Panc1 (cell line): ENCODE measurements at places on chromosomes 2 and 18.

DNA sequence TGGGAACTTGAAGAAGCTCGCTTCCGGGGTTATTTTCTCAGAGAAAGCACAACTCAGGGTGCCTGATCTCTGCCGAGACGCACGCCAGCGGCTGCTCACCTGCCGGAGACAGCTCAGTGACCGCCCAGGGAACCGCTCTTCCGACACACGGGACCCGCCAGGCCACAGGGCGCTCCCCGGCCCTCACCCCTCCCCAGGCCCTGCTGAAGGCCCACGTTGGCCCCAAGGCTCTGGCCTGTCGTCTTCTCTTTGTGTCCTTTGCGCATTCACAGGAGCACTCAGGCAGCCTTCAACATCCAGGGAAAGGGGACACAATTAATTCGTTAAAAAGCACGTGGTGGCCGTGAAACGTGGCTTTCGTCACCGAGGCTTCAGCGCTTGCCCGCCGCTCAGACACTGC is 276.3 kb upstream of the SALL3 start:
- DNase-seq: no peak
- no peaks in the 10 kb centered on the region for H3K36me3 ChIP-seq
- no peak overlapping the region for H3K27ac ChIP-seq
- H3K4me3 ChIP-seq: no peak overlapping the region
- peaks cover 22% of the 10 kb centered on the region for H3K27me3 ChIP-seq

GRCh38 chr2:216842636-216843035 is 17.2 kb downstream of the TNP1 start:
- H3K4me3 ChIP-seq: no peak overlapping the region
- no peak overlapping the region for H3K27ac ChIP-seq
- H3K36me3 ChIP-seq: no peaks in the 10 kb centered on the region
- no peak for DNase-seq

GRCh38 chr2:217622205-217623060 is 380.4 kb downstream of the TNS1 start:
- H3K27me3 ChIP-seq: no peaks in the 10 kb centered on the region; the same call in 1 of the 2 replicates
- H3K4me1 ChIP-seq: no peaks in the 10 kb centered on the region
- DNase-seq: no peak
- no peak overlapping the region for H3K4me3 ChIP-seq
- no peaks in the 10 kb centered on the region for H3K36me3 ChIP-seq
- no peak overlapping the region for H3K27ac ChIP-seq

DNA sequence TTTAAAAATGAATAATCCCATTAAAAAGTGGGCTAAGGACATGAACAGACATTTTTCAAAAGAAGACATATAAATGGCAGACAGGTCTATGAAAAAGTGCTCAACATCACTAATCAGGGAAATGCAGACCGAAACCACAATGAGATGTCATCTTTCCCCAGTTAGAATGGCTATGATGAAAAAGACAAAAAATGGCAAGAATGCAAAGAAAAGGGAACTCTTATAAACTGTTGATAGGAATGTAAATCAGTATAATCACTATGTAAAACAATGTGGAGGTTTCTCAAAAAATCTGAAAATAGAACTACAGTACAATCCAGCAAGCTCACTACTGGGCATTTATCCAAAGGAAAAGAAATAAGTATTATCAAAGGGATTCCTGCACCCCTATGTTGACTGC is 169.2 kb downstream of the METTL4 start:
- no peaks in the 10 kb centered on the region for H3K4me1 ChIP-seq
- H3K27me3 ChIP-seq: no peaks in the 10 kb centered on the region
- no peak for DNase-seq
- no peak overlapping the region for H3K4me3 ChIP-seq
- H3K27ac ChIP-seq: no peak overlapping the region

DNA sequence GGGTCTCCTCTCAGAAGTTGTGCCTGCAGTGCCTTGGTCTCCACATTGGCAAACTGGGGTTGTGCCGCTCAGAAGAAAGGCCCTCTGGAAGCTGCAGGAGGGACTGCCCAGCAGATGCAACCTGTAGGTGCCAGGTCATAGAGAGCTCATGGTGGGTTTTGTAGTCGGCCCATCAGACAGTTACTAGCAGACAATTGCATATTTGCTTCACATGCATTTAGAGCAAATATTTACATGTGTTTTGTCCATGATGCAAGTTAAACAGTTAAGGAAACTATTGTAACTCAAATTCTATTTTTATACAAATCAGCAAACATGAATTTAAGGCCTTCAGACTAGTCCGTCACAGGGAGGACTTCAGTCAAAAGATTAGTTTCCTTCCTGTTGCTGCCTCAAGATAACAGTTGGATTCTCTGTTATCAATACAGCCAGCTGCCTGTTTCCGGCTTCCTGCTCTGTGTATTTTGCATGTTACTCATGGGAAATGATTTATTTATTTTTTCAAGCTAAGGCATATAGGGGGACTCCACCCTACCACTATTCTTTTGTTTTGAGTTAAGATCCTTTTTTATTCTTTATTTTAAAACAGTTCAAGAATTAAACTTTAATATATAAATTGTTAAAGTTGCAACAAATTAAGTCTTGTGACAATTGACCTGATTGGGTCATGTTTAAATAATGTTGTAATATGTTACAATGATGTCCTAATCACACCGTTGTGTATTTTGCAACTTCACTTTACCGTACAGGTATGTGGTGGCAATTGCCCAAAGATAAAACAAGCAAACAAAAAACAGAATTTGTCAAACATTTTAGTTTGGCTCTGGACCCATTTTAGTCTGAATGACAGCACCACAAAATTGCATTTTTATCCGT is 133.5 kb downstream of the SPTBN1 start:
- no peaks in the 10 kb centered on the region for H3K27me3 ChIP-seq
- no peak for DNase-seq
- H3K4me3 ChIP-seq: no peak overlapping the region
- H3K36me3 ChIP-seq: no peaks in the 10 kb centered on the region
- H3K4me1 ChIP-seq: peaks cover 33% of the 10 kb centered on the region

- H3K4me1 ChIP-seq: no peaks in the 10 kb centered on the region
- H3K4me3 ChIP-seq: no peak overlapping the region
- DNase-seq: no peak
- H3K27me3 ChIP-seq: peaks cover 2% of the 10 kb centered on the region; the same call in 1 of the 2 replicates
- H3K36me3 ChIP-seq: no peaks in the 10 kb centered on the region
Observed at GRCh38 chr2:98072442-98072841, 14.5 kb upstream of the VWA3B start.

- H3K4me1 ChIP-seq: no peaks in the 10 kb centered on the region
- no peaks in the 10 kb centered on the region; the same call in 1 of the 2 replicates for H3K36me3 ChIP-seq
- DNase-seq: no peak
- H3K4me3 ChIP-seq: no peak overlapping the region
- no peak overlapping the region for H3K27ac ChIP-seq
Observed at GRCh38 chr2:217790195-217790594, 212.6 kb downstream of the TNS1 start.

DNA sequence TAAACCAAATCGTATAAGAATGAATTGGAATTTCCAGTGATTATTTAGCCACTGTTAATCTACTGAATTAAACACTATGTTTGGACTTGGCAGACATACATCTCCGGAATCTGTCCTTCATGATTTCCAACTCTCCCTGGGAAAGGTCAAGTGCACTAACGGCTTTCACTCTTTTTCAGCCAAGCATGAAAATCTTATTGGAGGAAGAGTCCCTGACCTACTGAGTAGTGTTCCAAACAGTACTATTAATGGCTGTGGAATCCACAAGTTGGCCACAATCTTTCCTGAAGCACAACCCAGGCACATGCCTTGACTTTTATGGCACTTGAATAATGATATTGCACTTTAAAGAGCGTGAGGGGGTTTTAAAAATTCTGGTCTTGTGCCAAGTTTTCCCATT is 318.9 kb upstream of the RND3 start:
- H3K4me3 ChIP-seq: no peak overlapping the region
- no peaks in the 10 kb centered on the region for H3K27me3 ChIP-seq
- H3K27ac ChIP-seq: no peak overlapping the region
- no peaks in the 10 kb centered on the region for H3K4me1 ChIP-seq
- DNase-seq: no peak

GRCh38 chr2:159613091-159613490 is 3.3 kb downstream of the BAZ2B start:
- peaks cover 32% of the 10 kb centered on the region for H3K4me1 ChIP-seq
- H3K27ac ChIP-seq: peak overlapping the region; percentile 100; the same call in 1 of the 2 replicates
- no peak for DNase-seq
- no peaks in the 10 kb centered on the region for H3K36me3 ChIP-seq
- peak overlapping the region; percentile 86 for H3K4me3 ChIP-seq

GRCh38 chr2:109350526-109350925 is 221.5 kb downstream of the SH3RF3 start:
- no peaks in the 10 kb centered on the region for H3K27me3 ChIP-seq
- no peak for DNase-seq
- no peak overlapping the region for H3K4me3 ChIP-seq
- no peak overlapping the region for H3K27ac ChIP-seq
- H3K4me1 ChIP-seq: peaks cover 6% of the 10 kb centered on the region

- H3K4me1 ChIP-seq: no peaks in the 10 kb centered on the region
- no peak overlapping the region for H3K4me3 ChIP-seq
- peaks cover 2% of the 10 kb centered on the region; the same call in 1 of the 2 replicates for H3K27me3 ChIP-seq
- no peak overlapping the region for H3K27ac ChIP-seq
Observed at GRCh38 chr2:46689993-46690392, 210.6 kb downstream of the TMEM247 start.

GRCh38 chr2:190587106-190587505 is 52.6 kb upstream of the NEMP2 start:
- no peaks in the 10 kb centered on the region; the same call in 1 of the 2 replicates for H3K4me1 ChIP-seq
- no peak overlapping the region for H3K27ac ChIP-seq
- H3K4me3 ChIP-seq: no peak overlapping the region
- no peaks in the 10 kb centered on the region for H3K27me3 ChIP-seq

GRCh38 chr2:112301973-112302372 is 26.6 kb downstream of the ZC3H6 start:
- no peaks in the 10 kb centered on the region for H3K27me3 ChIP-seq
- DNase-seq: no peak
- H3K36me3 ChIP-seq: no peaks in the 10 kb centered on the region
- no peak overlapping the region for H3K4me3 ChIP-seq
- H3K27ac ChIP-seq: no peak overlapping the region
- peaks cover 9% of the 10 kb centered on the region; the same call in 1 of the 2 replicates for H3K4me1 ChIP-seq

DNA sequence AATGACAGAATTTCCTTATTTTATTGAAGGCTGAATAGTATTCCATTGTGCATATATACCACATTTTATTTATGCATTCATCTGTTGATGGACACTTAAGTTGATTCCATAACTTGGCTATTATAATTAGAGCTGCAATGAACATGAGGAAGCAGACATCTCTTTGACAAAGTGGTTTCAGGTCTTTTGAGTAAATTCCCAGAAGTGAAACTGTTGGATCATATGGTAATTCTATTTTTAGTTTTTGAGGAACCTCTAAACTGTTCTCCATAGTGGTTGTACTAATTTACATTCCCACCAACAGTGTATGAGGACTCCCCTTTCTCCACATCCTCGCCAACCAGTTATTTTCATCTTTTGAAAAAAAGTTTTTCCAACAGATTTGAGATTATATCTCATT is 77.5 kb downstream of the TMEM200C start:
- no peaks in the 10 kb centered on the region for H3K36me3 ChIP-seq
- no peak overlapping the region for H3K4me3 ChIP-seq
- H3K27ac ChIP-seq: no peak overlapping the region

DNA sequence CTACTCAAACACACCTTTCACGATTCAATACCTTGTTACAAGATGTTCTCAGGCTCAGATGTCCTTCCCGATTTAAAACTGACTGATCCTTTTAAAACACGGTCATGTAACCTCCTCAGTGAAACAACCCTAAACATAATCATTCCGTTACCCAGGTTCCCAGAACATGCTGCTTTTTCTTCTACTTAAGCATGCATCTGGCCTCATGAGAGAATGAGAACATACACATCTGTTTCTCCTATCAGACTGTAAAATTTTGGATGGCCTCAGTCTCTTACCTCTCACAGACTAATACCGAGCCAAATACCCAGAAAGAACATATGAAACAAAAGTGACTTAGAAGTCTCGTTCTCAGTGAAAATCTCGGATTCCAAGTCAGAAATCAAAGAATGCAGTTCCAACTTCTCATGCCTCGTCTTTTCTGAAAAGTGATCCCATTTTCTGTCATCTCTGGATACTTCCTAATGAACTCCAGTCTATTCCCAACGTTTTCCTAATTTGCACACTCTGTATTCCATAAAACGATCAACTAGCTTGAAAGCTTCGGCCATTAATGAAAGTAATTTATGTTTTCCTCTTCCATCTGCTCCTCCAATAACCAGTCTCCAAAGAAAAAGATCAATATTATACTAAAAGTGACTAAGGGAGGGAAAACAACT is 919 bp downstream of the SF3B1 start:
- peaks cover 10% of the 10 kb centered on the region; the same call in 1 of the 2 replicates for H3K36me3 ChIP-seq
- peak overlapping the region; percentile 99 for H3K27ac ChIP-seq
- DNase-seq: no peak
- no peaks in the 10 kb centered on the region for H3K27me3 ChIP-seq
- H3K4me1 ChIP-seq: peaks cover 33% of the 10 kb centered on the region; the same call in 1 of the 2 replicates

DNA sequence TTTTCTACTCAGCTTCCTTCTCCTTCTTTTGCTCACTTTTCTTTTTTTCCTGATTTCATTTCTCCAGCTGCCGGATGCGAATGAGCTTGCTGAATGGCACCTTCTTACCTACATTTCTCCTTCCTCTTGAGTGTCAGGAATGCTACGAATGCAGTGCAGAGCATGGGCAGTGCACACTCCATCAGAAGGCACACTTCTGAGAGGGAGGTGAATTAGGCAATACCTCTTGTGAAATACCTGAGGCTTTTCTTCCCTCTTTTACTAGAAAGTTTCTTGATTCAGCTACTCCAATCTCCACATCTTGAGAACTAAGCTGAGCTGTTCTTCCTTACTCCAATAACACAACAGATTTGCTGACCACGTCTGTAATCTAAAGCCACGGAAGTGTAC is 51.1 kb downstream of the PLEKHM3 start:
- no peaks in the 10 kb centered on the region; the same call in 1 of the 2 replicates for H3K27me3 ChIP-seq
- H3K4me1 ChIP-seq: no peaks in the 10 kb centered on the region
- no peak overlapping the region for H3K4me3 ChIP-seq
- no peaks in the 10 kb centered on the region for H3K36me3 ChIP-seq
- DNase-seq: no peak
- H3K27ac ChIP-seq: no peak overlapping the region

GRCh38 chr2:105791229-105791628 is 46.5 kb downstream of the NCK2 start:
- H3K36me3 ChIP-seq: no peaks in the 10 kb centered on the region
- peaks cover 2% of the 10 kb centered on the region; the same call in 1 of the 2 replicates for H3K4me1 ChIP-seq
- H3K4me3 ChIP-seq: no peak overlapping the region
- no peaks in the 10 kb centered on the region for H3K27me3 ChIP-seq

DNA sequence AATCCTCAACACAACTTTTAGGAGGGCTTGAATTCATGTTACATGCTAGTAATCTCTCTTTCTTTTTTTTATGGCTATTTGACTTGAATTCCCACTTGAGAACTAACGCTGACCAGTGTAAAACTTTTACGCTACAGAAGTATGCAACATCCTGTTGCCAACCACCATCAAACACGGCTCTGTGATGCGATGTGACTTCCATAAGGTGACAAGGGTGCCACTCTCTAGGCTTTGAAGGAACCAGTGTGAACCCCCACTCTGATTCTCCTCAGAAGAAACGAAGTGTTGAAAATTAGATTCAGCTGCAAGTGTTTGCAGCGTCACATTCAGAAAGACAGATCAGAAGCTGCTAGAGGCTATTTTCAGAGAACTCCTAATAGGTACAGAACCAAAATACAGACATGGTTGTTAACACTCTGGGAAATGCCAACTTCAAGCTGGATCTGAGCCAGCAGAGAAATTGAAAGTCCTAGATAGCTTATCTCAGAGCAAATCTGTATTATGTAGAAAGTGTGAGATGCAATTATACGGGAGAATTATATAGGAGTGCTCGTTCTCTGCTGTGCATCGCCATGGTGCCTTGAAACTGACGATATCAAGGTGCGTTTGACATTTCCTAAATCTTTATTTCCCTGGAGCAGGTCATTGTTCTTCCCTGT is 271.2 kb downstream of the LPIN1 start:
- H3K36me3 ChIP-seq: no peaks in the 10 kb centered on the region
- H3K27ac ChIP-seq: no peak overlapping the region
- H3K27me3 ChIP-seq: no peaks in the 10 kb centered on the region
- no peak overlapping the region for H3K4me3 ChIP-seq
